ENCODE measurements at places on chromosomes 5 and 9. TPM values are rescaled to one million over a fixed set of nuclear protein-coding genes. Genes with fewer than 3 reads are reported as not detected.

Gene SEPTIN8
- total RNA-seq: 22.8 TPM

Gene PCDHA1
- not detected for total RNA-seq

Gene PDZD2
- total RNA-seq: 0.10 TPM

Gene LCNL1
- total RNA-seq: 0.82 TPM

Gene WDR31
- 0.80 TPM for total RNA-seq

Data from Panc1 (cell line).